ENCODE measurements at places on chromosomes 11 and 22.

- DNase-seq = no peak
These were observed 758 bp downstream of the GALNT18 start for GRCh38 chr11:11620921-11621572.

GRCh38 chr11:107619926-107620325 lies 29.0 kb downstream of the ELMOD1 start:
- no peak for DNase-seq

- peak; percentile 94 for DNase-seq
These were observed 93.8 kb upstream of the BLID start for GRCh38 chr11:122209619-122210366.

GRCh38 chr11:47327949-47328348 lies 24.6 kb downstream of the MYBPC3 start:
- DNase-seq = no peak

- DNase-seq = no peak
These were observed 134.0 kb downstream of the NTM start for GRCh38 chr11:131504199-131504949.

- no peak for DNase-seq
These were observed 67.2 kb downstream of the BMAL1 start for GRCh38 chr11:13344818-13345217.

- DNase-seq = peak; percentile 50
These were observed 2.7 kb downstream of the HBG1 start for GRCh38 chr11:5246772-5247471.

DNA sequence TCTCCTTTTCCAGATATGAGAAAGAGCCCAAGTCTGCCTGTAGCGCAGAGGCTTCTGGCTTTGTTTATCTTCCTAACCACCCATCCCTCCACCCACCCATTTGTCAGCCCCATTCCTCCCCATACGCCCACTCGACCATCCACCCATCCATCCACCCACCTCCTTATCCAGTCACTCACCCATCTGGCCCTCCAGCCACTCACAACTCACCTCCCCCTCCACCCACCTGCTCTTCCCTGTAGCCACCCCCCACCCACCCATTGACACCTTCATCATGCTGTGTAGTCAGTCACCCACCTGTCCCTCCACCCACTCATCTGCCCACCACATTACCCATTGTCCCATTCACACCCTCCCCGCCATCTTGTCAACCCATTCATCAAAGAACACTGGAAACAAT lies 5.5 kb downstream of the CST6 start:
- DNase-seq = no peak

DNA sequence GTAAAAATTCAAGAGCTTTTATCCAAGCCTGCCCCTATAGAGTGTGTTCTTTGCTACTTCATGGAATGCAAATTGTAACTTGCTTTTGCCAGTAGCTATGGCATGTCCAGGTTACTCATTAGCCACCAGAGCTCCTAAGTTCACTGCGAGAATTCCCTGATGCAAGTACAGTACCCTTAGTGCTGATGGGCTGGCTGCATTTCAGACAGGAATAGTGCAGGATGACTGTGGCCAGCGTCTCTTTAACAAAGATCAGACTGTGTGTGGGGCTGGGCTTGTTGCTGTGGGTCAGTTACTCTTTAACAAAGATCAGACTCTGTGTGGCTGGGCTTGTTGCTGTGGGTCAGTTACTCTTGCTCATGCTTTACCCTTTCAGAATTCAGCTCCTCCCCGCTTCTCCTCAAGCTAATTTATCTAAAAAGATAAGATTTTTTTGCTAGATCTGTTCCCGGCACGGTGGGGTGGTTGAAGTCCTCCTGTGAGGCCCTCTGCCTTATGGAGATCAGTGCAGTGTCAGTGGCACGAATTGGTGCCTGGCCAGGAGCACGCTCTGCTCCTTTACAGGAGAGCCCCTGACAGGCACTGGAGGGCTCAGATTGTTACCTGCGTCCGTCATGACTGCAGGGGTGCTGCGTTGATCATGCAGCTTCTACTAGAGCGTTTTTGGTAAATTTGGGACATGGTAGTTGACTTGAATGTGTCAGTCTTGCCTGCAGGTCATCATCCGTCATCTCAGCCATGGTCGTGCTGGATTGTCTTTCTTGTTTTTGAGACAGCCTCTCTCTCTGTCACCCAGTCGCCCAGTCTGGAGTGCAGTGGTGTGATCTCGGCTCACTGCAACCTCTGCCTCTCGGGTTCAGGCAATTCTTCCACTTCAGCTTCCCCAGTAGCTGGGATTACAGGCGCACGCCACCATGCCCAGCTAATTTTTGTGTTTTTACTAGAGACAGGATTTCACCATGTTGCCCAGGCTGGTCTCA lies 27.0 kb downstream of the AP2A2 start:
- DNase-seq = peak; percentile 60

DNA sequence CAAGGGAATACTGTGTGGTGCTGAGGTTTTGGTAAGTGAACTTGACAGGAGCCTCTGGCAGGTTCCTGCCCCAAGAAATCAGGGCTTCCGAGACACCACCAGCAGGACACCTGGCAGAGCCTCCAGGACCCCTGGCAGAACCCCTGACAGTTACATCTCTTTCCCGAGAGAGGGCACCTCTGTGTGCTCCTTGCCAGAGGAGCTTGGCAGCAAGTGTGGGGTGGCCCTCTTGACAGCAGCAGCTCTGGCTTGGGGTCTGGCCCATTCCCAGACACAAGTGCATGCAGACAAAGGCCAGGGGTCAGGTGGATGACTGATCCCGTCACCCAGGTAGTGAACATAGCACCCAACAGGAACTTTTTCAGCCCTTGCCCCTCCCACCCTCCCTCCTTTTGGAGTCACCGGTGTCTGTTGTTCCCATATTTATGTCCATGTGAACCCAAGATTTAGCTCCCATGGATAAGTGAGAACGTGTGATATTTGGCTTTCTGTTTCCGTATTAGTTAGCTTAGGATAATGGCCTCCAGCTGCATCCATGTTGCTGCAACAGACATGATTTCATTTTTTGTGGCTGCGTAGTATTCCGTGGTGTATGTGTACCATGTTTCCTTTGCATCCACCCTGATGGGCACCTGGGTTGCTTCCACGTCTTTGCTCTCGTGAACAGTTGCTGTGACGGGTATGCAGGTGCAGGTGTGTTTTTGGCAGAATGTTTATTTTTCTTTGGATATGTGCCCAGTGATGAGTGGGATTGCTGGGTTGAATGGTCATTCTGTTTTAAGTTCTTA lies 21.2 kb upstream of the OSBPL5 start:
- no peak for DNase-seq

DNA sequence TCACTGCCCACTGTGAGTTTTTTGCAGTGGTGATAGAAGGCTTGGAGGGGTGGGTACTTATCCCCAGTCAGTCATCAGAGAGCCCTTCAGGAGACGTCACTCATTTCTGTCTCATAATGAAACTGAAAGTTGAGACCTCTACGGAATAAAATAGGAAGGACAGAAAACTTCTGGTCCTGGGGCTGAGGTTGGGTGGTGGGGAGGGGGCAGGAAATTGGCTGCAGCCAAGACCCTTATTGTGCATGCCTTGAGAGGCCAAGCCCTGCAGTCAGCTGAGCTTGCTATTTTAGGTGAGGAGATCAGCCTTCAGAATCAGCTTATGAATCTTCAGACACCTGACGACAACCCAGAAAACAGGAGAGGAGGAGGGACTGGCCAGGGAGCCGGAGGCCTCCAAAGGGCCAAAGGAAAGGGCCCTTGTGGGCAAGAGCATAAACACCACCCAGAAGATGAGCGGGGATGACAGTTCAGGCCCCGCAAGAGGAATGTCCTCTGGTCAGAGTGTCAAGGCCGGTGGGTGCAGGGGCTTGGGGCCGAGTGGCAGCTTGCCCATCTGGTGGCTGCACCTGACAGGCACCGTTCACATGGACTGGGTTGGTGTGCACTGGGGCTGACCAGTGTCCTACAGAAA lies 17.9 kb upstream of the ADA2 start:
- no peak for DNase-seq

GRCh38 chr22:48453751-48454485 lies 1373.8 kb downstream of the BRD1 start:
- no peak for DNase-seq

GRCh38 chr22:30047364-30047738 lies 32.9 kb upstream of the HORMAD2 start:
- DNase-seq = peak; percentile 12

DNA sequence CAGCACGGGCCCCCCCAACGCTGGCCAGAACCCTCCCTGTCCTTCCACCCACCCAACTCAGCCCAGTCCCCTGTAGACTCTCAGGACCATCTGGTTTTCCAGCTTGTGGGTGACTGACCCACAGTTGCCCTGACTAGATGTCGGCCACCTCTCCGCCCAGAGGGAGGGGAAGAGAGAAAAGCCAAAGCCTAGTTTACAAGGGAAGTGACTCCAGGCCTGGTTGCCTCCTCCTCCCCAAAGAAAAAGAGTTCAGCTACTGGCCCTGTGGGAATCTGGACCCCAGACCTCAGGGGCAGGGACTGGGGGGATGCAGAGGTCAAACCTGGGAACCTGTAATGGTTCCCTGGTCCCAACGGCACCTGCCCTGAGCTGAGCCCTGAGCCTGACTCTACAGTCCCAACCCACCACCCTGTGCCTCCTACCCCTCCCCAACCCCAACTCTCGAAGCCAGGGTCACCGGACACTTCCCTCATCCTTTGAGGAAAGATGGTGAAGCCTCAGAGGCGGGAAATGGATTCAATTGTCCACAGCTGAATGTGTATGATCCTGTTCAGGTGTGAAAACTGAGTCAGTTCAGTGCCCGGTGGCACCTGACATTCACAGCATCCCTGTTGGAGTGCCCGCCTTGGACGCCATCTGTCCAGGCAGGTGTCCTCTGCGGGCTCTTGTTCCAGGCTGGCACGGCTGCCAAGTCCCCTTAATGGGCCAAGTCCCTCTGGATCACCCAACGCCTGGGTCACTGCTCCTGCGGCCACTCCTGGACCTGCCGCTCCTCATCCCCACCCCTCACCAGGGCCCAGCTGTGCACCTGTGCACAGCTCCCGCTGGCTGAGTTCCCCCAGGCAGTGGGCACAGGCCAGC lies 21.0 kb upstream of the WNT7B start:
- DNase-seq = no peak

DNA sequence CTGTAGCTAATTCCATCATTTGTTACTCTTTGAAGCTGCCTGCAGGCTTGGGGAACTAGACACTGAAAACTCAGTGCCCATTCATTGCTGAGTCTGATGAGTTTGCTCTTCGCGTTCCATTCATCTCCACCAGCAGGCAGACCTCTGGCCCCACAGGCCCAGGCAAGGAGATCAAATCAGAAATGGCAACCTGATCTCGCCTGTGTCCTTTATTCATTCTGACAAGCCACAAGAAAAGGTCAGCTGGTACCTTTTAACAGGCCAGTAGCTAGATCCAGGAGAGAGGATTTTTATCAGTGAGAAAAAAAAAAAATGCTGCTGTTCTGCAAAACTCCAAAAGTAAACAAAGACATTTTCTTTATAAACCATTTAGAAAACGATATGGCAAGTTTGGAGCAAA lies 742.5 kb downstream of the ETS1 start:
- DNase-seq = no peak

DNA sequence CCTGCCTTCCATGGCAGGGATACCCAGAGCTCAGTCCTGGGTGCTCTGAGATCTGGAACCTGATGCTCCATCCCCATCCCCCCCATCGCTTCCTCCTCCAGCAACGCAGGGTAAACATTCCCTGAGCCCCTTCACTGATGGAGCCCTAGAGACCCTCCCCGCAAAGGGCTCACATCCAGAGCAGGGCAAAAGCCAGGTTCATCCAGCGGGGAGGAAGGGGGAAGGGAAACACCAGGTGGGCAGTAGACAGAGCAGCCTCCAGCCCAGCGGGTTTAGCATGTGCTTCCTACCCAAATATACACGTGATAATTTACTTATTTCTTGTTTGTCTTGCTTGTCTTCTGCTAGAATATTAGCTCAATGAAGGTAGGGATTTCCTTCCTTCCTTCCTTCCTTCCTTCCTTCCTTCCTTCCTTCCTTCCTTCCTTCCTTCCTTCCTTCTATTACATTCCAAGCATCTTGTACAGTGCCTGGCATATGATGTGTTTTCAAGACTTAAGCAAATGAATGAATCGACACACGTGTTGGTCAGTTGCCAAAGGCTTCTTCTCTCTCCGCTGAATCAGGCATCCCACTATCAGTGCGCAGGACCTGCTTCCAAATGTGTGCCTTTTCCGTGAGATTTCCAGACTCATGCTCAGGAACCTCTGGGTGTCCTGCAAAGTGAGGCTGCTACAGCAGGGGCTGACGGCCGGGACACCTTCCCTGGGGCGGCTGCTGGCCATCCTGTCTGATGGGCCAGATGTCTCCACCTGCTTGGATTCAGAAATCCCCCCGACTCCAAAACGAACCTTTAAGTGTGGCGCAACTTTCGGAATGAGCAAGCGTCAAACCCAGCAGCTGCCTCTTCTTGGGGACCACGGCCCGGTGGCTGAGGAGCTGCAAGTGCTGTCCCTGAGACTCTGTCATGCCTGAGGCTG lies 955.1 kb downstream of the BRD1 start:
- DNase-seq = no peak

GRCh38 chr22:26453812-26454500 lies 24.9 kb downstream of the ASPHD2 start:
- no peak for DNase-seq

DNA sequence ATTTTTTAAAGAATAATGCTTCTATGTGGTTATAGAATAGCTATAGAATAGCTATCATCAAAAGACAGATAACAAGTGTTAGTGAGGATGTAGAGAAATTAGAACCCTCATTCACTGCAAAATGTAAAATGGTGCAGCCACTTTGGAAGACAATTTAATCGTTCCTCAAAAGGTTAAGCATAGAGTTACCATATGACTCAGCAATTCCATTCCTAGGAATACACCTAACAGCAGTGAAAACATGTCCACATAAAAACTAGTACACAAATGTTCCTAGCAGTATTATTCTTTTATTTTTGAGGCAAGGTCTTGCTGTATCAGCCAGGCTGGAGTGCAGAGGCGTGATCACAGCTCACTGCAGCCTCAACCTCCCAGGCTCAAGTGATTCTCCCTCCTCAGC lies 34.0 kb downstream of the RTL6 start:
- no peak for DNase-seq

- no peak for DNase-seq
These were observed 13.8 kb downstream of the MMP20 start for GRCh38 chr11:102611291-102611690.

DNA sequence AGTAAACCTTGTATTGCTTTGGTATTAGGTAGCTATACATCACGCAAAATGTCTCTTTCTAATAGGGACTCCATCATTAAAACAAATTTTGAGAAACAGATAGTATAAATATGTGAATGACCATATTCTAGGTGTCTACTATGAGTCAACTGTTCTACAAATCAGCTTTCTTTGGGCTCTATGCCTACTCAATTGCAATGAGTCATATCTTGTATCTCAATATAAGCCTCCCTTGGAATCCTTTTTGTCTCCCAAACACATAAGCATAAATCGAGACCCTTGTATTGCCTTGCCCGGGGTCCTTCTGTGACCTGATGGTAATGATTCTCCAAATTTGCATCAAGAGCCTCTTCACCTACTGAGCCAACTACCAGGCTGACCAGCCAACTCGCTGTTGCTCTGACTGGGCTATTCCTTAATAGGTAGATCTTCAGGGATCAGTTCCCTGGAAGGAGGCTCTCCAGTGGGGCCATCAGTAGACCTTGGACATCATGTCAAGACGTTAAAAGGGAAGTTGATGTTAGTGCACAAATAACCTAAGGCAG lies 22.2 kb downstream of the BLID start:
- peak; percentile 65 for DNase-seq

Data from amniotic epithelial cell (primary cell).